GOT3 (cell line): ENCODE measurements at places on chromosomes 12 and 14.

GRCh38 chr12:56454557-56454956 lies at the start of gene MIP:
Gene MIP (minus strand): TSS chr12:56454657. CDS start chr12:56454613, 44 bp downstream.
- DNase-seq = no peak

GRCh38 chr12:21775133-21775820 lies 771 bp upstream of the KCNJ8 start:
- DNase-seq = no peak

DNA sequence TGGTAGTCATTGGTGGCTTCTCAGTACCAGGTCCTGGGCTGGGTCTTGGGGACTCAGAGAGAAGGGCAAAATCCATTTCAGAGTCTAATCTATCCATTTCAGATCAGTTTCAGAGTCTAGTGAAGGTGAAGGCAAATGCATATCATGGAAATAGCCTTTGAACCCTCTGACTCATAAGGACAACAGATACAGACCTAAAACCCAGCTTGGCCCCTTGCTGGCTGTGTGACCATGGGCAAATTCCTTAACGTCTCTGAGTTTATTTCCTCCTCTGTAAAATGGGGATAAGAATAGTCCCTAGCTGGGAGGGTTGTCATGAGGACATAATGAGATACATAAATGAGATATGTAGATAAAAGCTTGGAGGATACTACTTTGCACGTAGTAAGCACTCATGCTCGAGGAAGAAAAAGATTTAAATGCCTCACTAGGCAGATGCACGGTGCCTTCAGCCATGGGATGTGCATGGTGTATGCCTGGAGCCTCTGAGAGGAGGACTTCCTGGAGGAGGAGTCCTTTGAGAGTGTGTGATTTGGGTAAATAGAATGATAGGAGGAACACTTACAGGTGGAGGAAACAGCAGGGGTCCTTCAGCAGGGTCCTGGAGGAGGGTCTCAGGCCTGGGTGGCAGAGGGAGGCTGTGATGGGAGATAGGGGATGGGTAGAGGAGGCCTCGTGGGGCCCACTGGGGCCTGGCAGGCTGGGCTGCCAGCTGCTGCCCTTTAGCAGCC lies 8.0 kb downstream of the DTX1 start:
- no peak for DNase-seq

DNA sequence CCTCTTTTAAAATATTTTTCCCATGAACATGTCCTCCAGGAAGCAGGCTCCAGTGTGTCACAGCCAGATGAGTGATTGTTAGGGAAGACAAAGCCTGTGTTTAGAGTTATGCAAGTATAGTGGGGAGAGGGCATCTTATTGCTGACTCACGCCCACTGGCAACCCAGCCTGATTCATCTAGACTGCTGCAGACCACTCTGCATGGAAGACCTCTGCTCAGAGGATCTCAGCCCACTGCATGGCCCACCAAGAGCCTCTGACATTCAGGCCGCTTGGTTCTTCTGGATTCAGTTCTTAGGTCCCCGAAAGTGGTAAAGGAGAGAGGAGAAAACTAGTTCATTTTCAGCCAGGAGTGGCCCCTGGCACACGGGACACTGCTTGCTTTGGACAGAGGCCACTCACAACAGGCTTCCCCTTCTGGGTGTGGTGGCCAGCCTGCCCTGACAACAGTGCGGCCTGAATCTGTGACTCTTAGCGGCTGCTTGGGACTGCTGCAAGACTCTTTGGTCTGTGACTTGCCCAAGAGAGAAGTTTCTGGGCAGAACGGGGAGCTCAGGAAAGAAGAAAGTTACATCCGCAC lies 266.3 kb downstream of the ZFP36L1 start:
- DNase-seq = no peak

DNA sequence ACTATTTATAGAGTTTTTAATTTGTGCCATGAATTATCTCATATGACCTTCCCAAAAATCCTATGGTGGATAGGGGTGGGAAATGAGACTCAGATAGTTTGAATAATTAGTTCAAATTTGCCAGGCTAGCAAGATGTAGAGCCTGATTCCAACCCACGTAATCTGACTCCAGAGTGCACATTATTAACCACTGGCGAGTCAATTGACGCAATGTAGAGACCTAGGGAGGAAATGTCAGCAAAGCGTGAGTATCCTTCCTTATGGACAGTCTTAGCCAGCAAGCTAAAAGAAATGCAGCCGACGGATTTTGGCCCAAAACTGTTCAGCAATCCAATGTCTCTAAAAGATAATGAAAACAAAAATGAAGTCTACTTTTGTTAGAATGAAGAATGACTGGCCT lies 193.3 kb upstream of the KRR1 start:
- no peak for DNase-seq

DNA sequence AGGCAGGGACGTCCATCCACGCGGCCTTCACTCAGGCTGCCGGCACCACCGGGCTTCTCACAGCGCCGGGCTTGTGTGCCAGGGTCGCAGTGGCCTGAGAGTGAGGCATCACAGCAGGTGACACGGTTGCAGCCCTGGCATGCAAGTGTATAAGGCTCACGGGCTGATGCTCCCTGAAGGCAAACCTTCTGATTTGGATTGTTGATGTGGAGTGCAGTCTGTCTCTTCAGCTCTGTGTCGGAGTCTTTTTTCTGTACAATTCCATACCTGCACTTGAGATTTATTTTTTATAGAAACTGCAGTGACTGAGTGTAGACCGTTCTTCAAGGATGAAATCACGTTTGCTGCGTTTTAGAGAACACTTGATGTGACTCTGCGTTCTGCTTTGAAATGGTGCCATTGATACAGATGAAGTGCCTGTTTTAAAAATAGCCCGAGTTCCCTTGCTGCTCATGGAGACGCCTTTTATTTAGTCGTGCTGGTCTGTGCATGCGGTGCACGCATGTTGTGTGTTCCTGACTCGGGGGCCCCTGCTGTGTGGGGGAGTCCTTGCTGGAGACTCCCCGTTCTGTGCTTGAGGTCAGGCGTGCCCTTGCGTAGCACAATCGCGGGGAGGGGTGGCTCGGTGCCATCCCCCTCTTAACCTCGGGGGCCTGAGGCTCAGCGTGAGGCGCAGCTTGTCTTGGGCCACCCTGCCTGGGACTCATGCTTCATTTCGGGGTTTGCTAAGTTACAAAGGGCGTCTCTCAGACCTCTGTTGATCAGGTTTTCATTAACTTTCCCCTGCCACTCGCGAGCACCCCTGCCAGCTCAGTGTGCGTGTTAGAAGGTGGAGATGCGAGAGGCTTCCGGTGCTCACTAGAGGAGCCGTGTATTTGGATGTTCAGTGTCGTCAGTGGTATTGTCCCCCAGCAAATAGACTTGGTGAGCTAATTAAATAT lies 21.6 kb upstream of the AMN start:
- no peak for DNase-seq

DNA sequence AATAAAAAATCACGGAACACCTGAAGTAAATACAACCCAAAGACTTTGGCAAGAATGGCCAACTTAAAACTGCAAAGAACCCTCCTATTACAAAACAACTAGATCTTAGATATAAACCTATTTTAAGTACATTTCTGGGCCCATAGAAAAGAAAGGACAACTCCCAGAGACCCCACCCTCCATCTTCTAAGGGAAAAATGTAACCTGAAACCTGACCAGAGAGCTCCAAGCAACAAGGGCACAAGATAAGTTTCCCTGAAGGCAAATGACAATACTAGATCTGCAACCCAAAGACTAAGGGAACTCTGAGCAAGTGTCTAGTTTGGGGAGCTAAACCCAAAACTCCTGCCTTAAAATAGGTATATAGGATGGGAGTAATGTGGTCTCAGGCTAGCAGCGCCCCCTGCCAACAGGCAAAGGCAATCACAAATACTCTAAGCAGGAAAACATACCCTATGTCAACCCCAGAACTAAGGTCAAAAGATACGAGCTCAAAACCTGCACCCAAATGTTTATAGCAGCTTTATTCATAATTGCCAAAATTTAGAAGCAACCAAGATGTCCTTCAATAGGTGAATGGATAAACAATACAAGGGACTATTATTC lies 218.9 kb downstream of the ITPR2 start:
- DNase-seq = no peak

DNA sequence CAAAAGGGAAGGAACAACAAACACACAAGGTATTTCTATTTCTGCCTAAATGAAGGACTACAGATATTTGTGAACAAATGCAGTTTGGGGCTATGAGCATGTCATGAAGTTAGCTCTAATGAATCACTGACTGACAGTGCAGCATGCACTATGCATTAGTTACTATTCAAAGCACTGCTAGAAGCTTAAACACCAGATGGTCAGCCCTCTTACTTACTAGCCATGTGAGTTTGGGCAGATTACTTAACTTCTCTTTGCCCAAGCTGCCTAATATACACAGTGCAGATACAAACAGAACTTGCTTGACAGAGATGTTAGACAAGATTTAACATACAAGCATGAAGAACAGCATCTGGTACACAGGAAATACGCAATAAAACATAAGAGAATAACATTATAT lies 96.0 kb downstream of the ATXN2 start:
- DNase-seq = no peak

DNA sequence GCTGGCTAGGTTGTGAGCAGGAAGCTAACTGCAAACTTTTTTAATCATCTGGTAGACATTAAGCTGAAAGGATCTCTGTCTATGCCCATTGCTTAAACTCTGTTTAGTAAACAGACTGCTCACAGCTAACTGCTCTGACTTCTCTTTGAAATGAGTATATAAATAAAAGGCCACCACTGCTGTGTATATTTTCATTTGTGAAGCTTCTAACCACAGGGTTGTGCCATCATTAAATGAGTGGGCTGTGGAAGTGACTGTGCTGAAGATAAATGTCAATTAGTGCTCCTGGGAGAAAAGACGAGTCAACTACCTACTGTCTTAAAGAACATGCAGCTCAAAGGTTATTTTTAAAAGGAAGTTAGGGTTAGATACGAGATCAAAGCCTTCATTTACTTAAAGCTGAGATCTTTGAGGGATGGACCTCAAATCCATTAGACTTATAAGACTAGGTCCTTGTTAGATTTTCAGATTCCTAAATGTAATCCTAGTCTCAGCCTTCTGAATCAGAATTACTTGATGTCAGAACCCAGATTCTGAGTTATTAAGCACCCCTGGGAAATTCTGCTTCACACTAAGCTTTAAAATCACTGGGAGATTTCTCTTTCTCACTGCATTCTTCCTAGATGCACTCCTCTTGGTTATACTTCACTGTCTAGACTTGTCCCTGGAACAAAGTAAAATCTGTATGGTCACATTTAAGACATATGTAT lies 213.1 kb upstream of the FLRT2 start:
- DNase-seq = no peak
